ENCODE measurements at places on chromosomes 5 and 9.
A peak's percentile ranks its signal among the peaks of the same experiment; 100 is the strongest.

GRCh38 chr5:31408814-31409213 is 123.1 kb downstream of the DROSHA start:
- no peak for DNase-seq

DNA sequence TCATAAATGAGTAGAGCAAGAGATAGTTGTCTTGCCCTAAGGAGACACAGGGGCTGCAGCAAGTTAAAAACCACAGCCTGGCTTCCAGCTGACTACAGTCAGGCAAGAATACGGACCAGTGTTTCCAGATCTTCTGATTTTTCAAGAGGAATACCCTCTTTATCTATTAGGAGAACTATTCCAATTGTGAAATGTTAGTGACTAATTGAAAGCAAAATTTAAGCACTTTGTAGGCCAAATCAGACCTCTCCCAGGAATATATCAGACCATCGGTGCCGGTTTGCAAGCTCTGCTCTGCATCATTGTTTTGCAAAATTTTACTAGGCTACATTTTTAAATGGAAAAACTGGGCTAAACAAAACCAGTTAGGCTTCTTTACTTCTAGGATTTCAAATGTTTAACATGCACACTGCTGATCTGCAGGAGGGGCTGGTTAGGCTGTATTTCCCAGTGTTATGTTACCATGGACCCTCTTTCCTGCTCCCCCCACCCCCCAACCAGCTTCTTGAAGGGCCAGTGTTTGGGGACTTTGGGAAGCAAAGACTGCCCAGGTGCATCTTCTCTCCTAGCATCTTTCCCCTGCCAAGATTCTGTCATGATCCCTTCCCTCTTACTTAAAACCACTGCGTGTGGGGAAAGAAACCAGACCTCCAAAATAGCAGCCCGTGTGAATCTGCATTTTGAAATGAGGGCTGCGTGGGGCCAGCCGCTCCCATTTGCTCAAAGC is 1.1 kb upstream of the ARSI start:
- no peak for DNase-seq

DNA sequence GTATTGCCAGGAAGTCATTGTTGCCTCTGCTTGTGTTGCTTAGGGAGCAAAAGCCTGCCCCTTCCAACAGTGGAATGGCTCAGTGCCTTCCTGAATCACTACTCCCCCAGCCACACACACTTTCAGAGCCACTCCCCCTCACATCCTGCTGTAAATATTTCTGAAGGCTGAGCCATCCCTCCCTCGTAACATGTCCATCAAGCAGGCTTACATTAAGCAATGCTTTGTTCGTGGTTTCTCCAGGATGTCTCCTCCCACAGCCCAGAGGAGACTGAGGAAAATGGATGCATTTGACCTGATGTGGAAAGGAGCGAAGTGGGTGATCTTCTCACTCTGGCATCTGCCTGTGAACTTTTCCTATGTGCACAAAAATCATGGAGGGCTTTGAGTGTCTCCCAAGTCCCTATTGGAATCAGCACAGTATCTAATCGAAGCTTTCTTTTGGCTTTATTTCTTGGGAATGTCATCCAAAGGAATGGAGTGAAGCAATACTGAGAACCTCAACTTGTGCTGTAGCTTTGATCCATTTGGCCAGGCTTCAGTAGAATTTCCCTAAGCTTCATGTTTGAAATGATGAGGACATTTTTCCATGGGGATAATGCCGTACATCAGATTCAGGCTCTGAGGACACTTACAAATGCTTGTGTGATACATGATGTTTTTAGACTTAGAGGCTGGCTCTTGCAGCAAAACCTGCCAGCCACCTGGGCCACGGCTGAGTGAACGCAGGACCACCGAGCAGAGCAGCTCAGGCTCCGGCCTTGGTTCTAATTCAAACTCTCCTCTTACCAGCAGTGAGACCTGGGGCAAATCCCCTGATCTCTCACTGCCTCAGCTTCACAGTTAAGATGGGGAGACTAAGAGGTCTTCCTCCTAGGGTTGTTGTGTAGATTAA is 389.1 kb downstream of the ENC1 start:
- DNase-seq = no peak

GRCh38 chr9:4741365-4742089 is 525 bp upstream of the AK3 start:
- DNase-seq = peak; percentile 12

GRCh38 chr9:69086312-69086711 is 50.8 kb downstream of the FXN start:
- no peak for DNase-seq

DNA sequence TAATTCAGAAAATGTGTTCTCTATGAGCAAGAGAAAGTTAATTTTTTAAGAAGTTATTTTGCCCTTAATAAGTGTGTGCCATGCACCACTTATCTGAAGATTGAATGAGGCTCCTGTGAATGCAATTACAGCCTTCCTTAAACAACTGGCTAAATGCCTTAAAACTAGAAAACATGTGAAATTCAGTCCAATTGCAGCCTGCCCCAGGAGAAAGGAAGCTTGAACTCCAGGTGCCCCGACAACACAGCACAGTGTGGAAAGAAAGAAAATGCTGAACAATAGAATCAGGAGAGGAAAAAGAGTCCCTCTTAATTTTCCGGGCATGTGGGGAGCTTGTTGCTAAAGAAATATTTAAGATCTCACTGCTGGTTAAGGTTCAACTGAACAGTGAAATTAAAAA is 8.8 kb downstream of the LHFPL2 start:
- no peak for DNase-seq

- DNase-seq = no peak
Observed at GRCh38 chr5:128408622-128409021, 129.4 kb downstream of the FBN2 start.

GRCh38 chr9:4679268-4680172 is at the start of gene CDC37L1:
CDC37L1 (plus strand) TSS chr9:4679569; CDS start chr9:4679768, 199 bp downstream.
- peak; percentile 97 for DNase-seq

GRCh38 chr9:76654051-76654461 is 110.2 kb upstream of the PCA3 start:
- no peak for DNase-seq

- no peak for DNase-seq
Observed at GRCh38 chr9:92807757-92808725, 43.4 kb upstream of the BICD2 start.

GRCh38 chr9:121323449-121324151 is 46.5 kb downstream of the STOM start:
- no peak for DNase-seq

GRCh38 chr9:32954642-32955041 is 46.8 kb downstream of the APTX start:
- no peak for DNase-seq

- DNase-seq = no peak
Observed at GRCh38 chr5:169006842-169007790, 293.8 kb downstream of the SLIT3 start.

- no peak for DNase-seq
Observed at GRCh38 chr5:61603211-61603908, 271.3 kb downstream of the ZSWIM6 start.

- DNase-seq = no peak
Observed at GRCh38 chr5:3658929-3659328, 63.3 kb downstream of the IRX1 start.

GRCh38 chr9:120395376-120395775 is 184.6 kb downstream of the CDK5RAP2 start:
- DNase-seq = no peak

- DNase-seq = no peak
Observed at GRCh38 chr5:87588316-87588715, 175.6 kb upstream of the CCNH start.

GRCh38 chr5:81165493-81166119 is 67.5 kb upstream of the CKMT2 start:
- peak; percentile 54 for DNase-seq

DNA sequence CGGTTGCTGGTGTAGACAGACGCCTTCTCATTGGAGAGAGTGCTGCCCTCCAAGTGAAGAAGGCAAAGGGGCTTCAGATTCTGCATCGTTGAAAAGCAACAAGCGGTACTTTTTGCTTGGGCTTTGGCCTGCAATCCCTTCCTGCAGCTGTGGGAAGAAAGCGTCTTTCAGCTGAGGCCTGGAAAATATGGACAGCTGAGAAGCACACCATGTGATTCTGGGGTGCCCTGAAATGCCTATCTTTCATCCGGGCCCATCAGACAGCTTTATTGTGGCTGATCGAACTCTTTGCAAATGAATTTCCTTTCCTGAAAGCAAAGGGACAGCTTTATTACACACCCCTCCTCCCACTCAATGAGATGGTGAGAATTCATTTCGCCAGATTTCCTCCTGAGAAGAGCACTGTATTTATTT is 74.0 kb downstream of the NSG2 start:
- no peak for DNase-seq

- DNase-seq = no peak
Observed at GRCh38 chr9:133199648-133200321, 9.3 kb downstream of the OBP2B start.

DNA sequence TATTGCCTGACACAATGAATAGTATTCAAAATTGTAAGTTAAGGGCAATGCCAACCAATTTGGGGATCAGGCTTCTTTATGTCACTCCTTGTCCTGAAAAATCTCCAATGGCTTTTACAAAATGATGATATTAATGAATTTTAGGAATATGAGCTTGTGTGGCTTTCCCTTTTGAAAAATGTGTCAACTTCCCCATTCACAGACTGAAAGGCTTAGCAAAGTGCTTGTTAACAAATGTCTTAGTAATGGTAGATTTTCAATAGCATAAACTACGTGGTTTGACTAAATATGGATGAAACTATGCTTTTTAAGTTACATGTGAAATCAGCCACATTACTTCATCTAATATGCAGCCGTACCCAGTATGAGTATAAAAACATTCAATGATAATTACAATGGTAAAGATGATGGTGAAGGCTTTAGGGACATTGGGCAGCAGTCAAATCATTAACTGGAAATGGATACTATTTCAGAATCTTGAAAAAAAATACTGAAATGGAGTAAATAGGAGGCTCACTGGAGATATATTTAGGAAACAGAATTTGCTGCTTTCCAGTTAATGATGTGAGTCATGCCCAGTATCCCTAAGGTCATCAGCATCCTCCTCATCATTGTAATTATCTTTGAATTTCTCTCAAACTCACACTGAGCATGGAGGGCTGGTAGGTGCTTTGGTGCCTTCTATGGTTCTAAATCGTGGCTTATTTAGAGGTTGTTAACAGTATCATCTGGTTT is 113.3 kb upstream of the ZNF608 start:
- DNase-seq = no peak

All from neural crest cell (in vitro differentiated cells).